ENCODE measurements at places on chromosomes 12 and 14.

DNA sequence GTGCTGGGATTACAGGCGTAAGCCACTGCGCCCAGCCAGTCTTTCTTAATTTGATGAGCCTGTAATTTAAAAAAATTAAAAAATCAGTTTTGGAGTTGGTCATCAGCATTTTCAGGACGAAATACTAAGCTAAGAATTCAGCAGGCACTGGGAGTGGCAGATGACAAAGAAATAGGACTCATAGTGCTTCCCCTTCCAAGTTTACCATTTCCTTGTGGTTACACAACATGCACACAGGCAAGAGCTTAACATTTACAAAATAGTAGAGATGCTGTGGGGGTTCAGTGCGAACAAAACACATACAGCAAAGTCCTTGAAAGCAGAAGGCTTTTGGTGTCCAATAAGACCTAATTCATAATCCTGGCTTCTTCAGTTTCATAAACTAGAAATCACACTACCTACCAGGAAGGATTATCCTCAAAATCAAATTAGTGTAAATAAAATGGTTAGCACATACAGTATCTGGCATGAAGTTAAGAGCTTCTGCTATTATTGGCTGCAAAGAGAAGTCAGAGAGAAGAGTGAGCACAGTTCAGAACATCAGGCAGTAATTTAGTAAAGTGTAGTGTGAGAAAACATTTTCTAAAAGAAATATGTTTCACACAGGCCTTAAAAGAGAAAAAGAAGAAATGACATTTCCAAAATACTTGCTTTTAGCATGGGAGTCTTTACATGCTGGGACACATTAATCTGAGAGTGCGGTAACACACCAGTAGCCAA is 22.2 kb upstream of the KIF21A start:
- no peak for DNase-seq

DNA sequence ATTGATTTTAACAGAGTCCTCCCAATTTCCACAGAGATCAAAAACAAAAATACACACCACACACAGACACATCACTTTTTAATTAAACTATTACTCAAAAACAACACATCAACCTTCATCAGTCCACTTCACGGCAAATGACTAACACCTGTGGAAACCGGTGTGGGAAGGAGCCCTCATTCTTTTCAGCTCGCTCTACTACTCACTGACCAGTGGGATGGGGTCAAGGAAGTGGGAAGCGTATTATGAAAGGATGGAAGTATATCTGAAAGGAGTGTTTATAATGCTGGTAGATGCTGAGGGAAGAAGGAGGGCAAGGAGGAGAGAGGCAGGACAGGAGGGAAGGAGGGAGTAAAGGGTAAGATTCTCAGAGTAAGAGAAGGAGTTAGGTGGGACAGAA is 156.5 kb downstream of the EPS8 start:
- DNase-seq, result no peak

DNA sequence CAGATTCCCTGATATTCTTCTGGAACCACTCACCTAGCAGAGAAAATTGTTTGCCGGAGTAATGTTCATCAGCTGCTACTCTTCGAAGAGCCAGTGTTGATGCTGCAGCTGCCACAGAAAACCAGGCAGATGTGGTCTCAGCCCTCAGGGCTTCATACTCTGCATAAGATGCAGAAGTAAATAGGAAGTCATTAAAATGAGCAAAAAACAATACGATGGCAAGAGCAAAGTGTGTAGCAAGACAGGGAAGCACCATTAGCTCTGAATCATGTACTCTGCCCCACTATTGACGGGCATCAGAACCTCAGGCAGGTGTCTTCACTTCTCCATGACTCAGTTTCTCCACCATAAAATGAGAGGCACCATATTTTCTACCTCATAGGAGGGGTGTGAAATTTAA is 991.6 kb upstream of the TMEM132C start:
- DNase-seq, result no peak

- DNase-seq, result no peak
These were observed 112.1 kb upstream of the FRMD6 start for GRCh38 chr14:51539571-51540037.

GRCh38 chr14:72891666-72892102 is 2.2 kb downstream of the DPF3 start:
- DNase-seq, result no peak

Measured in DMS79 treated with DMSO at 0.1 percent for 48 hours (cell line).